ENCODE measurements at places on chromosomes 2 and 18.

DNA sequence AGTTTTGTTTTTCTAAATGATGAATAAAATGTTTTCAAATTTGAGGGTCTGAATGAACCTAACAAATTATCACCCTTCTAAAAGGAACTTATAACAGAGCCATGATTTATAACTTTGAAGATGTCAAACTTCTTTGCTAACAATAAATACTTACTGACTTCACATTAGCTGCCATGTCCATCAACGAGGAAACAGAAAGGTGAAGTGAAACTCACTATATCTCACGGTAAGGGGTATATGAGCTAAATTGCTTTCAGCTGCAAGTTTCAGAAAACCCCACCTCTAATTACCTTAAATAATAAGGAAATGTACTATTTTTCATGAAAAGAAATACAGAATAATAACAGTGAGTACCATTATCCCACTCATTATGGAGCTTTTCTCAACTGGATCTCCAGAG lies 350.8 kb upstream of the NT5C1B start:
- no peak for DNase-seq

DNA sequence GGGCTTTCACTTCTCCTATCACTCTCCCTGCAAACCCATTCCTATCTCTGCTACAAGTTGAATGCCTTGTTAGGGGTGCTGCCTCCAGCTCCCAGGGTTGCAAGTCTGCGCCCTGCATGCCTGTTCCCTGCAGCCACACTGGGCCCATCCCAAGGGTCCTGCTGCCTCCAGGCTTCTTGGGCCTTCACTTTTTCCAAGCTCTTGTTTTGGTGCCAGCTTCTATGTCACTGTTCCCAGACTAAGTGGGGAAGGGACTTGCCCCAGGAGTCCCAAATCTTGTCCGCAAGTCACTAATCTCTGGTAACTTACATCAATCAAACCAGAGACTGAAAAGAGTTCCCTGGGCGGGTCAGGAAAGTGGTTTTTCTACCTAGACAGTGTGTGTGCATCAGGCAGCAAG lies 65.4 kb downstream of the ZCCHC2 start:
- no peak for DNase-seq

- DNase-seq: peak; percentile 90
Observed at GRCh38 chr2:41966920-41967319, 80.9 kb upstream of the PKDCC start.

DNA sequence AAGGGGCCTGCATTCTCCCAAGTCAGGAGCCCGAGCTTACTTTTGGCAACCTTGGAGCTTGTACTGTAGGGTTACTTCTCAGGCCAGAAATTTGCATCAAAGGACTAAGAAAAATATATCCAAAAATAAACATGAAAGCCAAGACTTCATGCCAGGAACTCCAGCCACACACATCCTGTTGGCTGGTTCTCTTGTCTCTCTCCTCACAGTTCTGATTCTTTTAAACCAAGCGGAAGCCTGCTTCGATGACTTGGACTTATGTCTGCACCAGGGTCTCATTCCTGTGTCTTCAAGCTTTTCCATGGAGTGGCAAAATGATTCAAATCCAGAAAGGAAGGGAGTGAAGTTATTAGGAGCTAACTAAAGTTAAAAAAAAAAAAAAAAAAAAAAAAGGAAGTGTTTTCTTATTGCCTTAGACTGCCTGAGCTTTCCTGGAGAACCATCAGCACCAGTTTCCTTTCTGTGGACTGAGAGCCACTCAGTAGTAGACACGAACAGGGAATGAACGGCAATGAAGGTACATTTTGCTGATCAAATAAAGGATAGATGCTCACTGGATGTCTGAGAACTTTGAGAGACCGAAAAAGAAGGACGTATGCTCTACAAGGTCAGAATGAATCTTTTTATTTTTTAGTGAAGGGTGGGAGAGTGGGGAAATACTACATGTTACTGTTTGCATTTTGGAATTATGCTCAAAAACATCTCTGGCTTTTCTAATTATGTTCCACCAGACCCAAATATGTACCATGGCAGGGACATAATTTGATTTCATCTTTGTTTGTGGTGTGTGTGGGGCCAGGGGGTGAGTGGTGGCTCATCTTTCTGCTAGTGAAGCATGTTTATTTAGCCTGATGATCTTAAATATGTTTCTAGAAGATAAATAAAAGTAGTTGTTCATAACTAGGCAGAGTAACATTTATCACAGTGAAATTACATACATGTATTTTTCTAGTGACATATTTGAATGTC lies 86.0 kb downstream of the RAPGEF4 start:
- no peak for DNase-seq

GRCh38 chr2:41992671-41993434 lies 55.0 kb upstream of the PKDCC start:
- no peak for DNase-seq

- no peak for DNase-seq
Observed at GRCh38 chr2:222176890-222177289, 121.9 kb downstream of the PAX3 start.

DNA sequence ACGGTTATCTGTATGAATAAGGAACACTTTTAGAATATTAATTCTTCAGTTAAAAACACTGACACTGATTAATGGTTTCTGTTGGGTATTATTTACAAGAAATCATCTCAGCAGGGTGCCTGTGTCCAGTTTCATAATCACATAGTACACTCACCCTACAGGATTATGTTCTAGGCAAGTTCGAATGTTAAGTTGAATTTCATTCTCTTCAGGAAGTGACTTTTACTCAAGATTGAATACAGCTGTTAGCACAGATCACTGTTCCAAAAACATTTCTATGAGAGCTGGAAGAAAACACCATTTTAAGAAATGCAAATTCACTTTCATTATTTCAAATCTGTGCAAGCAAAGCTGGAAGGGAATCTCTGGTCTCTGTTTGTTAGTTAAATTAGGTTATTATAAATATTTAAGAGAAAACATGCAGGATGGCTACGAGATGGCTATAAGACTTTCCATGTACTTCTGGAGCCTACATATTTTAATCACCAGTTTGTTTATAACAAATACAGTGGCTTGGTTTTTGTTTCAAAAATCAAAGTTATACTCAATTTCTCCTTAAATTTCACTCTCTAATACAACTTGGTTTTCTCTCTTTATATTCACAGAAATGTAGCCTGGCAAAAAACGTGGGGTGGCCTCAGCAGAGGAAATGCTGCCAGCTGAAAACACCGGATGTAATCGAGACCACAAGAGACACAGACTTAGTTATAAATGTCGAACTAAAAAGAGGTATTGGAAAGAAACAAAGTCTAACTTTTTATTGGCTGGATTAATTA lies 65.8 kb downstream of the RBMS1 start:
- no peak for DNase-seq

GRCh38 chr18:58525517-58525916 lies 103.4 kb downstream of the ALPK2 start:
- no peak for DNase-seq

GRCh38 chr2:109061736-109062135 lies 67.3 kb upstream of the SH3RF3 start:
- no peak for DNase-seq

DNA sequence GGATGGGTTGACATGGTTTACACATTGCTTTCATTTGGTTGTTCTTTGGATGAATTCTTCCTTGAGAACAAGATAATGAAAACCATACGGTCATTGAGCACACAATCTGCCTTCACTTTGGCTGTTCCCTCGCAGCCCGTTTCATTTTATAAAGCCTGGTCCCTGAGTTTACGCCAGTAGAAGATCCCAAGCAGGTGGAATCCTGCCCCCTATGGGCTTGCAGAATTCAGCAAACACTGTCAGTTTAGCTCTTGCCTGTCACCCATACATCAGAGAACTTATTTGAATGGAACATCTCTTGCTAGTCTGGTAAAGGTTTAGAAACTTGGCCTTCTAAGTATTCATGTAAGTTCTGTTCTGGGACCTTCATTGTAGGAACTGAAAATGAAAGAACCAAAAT lies 666.4 kb upstream of the ZEB2 start:
- peak; percentile 49 for DNase-seq

- DNase-seq: peak; percentile 20
Observed at GRCh38 chr2:128867936-128868636, 549.4 kb upstream of the HS6ST1 start.

DNA sequence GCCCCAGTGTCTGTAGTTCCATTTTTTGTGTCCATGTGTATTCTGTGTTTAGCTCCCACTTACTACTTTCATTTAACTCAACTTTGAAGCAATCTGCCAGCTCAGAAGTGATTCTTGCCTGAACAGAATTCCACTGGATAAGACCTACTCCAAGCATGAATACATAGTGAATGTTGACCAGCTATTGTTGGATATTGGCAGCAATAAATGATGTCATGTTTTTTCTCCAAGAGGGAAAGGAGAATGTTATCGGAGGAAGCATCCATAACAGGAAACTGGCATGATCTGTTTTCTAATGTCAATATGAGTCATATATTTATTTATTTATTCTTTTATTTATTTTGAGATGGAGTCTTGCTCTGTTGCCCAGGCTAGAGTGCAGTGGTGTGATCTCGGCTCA lies 36.8 kb upstream of the TRAPPC8 start:
- no peak for DNase-seq

DNA sequence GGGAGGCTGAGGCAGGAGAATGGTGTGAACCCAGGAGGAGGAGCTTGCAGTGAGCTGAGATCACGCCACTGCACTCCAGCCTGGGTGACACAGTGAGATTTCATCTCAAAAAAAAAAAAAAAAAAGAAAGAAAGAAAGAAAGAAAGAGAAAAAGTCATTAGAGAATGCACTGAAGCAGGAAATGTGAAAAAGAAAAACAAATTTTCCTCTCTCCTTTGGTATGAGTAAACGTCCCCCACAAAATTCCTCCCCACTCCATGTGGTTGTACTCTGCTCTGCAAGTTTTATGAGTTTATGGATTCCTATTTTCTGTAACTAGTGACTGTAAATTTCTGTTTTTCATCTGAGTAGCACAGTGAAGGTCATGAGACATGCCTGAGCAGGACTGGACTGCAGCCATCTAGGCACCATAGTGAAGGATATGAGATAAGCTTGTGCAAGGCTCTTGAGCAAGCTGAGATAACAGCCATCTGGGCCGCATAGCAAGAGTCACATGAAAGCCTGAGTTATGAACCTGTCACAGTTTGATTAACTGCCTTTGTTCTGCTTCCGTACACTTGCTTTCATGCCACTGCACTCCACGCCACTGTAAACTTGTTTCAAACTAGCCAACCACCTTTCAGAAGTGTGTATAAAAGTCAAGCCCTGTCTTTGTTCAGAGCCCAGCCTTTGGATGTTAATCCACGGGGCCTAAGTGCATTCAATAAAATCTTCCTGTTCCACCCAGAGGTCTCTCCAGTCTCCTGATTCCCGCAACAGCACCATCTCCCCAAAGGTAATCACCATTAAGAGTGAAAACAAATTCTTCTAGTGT lies 50.2 kb downstream of the SKA1 start:
- DNase-seq: no peak

DNA sequence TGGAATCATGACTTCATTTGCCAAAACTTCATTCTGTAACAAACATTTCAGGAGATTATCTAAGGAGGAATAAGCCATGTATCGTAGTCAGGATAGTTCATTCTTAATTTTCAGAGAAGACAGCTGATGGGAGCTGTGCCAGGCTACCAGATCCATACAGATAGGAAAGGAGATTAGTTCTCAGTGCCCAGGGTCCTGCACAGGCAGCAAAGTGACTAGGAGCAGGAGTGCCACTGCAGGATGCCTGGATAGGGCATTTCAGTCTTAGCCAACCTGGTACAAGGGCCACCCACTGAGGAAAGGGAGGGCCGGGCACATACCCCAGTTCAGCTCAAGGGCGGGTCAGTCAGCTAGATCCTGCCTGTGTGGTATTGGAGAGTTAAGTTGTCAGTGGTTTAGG lies 6.7 kb upstream of the OSR1 start:
- DNase-seq: no peak

- DNase-seq: no peak
Observed at GRCh38 chr18:10482985-10483949, 28.8 kb downstream of the APCDD1 start.

DNA sequence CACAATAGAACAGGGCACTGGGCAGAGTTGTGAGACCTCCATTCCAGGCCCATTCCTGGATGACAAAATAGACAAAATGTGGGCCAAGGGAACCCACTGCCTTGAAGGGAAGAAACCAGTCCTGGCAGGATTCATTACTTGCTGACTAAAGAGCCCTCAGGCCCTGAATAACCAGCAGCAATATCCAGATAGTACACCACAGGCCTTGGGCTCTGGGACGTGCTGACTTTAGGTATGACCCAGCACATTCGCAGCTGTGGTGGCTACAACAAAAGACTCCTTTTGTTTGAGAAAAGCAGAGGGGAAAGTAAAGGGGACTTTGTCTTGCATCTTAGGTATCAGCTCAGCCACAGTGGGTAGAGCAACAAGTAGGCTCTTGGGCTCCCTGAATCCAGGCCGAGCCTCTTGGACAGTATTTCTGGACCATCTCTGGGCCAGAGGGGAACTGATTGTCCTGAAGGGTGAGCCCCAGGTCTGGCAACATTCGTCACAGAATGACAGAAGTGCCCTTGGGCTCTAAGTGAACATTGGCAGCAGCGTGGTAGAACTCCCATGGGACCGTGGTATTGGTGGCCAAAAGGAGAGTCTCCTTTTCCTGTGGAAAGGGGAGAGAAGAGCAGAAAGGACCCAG lies 89.9 kb upstream of the CD226 start:
- peak; percentile 8 for DNase-seq

- DNase-seq: no peak
Observed at GRCh38 chr2:143261986-143262385, 132.8 kb downstream of the ARHGAP15 start.

GRCh38 chr18:43350176-43350575 lies 72.9 kb upstream of the SYT4 start:
- peak; percentile 14 for DNase-seq

DNA sequence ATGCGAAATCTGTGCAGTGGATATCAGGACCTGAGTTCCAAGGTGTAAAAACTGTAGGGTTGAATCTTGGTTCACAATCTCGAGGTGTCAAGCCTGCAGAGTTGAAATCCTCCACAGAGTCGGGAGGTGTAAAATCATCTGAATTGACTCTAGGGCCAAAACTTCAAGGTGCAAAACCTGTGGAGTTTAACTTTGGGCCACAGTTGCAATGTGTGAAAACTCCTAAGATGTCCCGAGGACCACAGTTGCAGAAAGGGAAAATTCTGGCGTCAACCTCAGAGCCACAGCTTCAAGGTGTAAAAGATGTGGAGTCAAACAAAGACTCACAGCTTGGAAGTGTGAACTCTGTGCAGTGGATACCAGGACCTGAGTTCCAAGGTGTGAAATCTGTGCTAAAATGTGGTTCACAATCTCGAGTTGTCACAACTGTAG lies 9.8 kb upstream of the ZNF512 start:
- no peak for DNase-seq

GRCh38 chr2:168971261-168971660 lies 59.9 kb downstream of the ABCB11 start:
- no peak for DNase-seq

GRCh38 chr2:68272246-68272994 lies 20.1 kb upstream of the PPP3R1 start:
- peak; percentile 87 for DNase-seq

DNA sequence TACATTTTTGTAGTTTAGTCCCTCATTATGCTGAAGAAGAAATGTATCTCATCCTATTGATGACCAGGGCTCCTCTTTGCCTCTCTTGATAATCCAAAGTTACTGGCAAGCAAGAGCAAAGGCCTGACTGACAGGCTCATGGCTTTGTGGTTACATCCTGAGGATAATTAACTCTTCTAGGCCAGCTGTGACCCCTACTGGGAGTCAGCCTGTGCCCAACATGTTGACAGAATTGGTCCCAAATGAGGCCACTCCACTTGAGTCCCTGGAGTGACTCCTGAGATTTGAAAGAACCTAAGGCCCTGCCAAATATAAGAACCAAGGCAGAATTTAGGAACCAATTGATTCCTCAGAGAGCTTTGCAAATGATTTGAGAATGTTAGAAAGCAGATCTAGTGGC lies 973.8 kb upstream of the CELF4 start:
- no peak for DNase-seq

- no peak for DNase-seq
Observed at GRCh38 chr18:26458526-26459232, 89.7 kb downstream of the KCTD1 start.
